Cortex of kidney (tissue), 1 donor: ENCODE measurements at places on chromosomes 1 and 21.

DNA sequence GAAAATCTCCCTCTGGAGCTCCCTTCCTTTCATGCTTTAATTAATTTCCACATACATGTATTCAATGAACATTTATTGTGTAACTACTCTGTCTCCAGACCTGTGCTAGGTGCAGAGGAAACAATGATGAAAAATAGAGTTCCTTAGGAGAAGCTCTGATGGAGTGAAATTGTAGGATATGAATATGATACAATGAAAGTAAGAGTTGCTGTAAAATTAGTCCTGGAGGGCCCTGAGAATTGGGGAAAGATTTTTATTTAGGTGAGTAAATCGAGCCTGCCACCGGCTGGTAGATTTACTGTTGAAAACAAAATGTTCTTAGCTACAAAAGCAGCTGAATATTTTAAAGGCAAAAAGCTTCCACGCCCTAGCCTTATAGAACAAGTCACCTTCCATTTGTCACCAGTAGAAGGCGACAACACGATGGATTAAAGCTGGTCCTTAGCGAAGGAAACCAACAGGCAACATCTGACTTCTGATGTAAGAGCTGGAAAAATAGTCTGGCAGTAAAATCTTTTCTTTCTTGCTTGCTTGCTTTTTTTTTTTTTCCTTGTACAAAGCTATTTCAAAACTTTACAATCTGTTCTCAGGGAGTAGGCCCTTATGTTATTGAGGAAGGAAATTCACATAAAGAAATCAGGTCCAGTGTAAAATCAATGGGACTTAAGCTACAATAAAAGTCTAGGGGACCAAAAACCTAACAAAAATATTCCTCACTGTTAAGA, 82.0 kb upstream of the ROR1 start:
- DNase-seq: no peak

- DNase-seq: no peak
Observed at GRCh38 chr1:158048371-158049067, 55.1 kb downstream of the KIRREL1 start.

GRCh38 chr1:90879281-90879680, 142.6 kb downstream of the ZNF644 start:
- DNase-seq: no peak

DNA sequence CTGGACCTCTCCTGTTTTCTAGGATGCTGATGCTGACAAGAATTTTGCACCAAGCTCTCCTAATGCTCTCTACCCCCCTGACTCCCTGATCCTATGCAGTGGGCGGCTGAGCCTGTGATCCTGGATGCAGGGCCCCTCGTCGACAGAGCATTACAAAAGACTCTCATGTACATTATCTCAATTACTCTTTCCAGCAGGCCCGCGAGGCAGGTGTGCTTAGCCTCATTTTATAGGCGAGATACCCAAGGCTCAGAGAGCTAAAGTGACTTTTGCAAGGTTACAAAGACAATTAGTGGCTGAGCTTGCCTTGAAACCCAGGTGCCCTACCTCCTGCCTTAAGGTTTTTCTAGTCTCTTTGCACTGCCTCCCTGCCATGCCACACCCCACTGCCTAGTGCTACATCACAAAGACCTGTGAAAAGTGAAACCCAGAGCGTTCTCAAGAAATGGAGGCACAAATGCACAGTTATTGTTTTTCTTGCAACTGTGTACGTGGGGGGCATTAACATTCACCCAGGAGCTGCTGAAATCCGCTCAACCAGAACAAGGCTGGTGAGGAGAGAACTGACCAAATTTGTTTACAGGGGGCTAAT, 10.0 kb upstream of the C8A start:
- DNase-seq: no peak

DNA sequence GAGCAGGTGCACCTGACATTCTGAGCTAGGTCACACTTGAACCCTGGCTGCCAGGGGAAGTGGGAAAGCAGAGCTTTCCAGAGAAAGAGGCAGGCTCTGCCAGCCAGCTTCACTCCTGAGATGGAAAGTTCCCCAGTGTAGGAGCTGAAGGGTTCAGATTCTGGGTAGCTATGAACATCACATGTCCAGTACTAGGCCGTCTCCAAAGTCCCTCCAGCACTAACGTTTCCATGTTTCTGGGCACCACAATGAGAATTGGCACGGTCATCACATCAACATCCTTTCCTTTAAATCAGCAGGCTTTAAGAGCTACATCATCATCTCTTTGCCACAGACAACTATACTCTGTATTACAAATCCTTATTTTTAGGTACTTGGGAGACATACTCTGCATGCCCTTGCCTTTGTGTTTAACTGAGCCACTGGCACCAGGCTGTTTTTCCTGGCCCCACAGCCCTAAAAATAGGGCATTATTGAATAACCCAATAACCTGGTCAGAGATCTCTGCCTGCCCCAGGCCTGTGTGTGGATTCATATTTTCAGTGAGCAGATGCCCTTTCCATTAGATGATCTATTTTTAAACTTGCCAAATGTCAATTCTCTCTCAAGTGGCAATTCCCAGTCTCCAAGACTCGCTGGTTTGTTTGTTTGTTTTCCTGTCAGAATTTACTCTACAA, 35.4 kb upstream of the USP24 start:
- no peak for DNase-seq

GRCh38 chr1:68141071-68142021, 90.9 kb upstream of the DIRAS3 start:
- no peak for DNase-seq

GRCh38 chr1:217268058-217268457, 362.8 kb downstream of the GPATCH2 start:
- no peak for DNase-seq

DNA sequence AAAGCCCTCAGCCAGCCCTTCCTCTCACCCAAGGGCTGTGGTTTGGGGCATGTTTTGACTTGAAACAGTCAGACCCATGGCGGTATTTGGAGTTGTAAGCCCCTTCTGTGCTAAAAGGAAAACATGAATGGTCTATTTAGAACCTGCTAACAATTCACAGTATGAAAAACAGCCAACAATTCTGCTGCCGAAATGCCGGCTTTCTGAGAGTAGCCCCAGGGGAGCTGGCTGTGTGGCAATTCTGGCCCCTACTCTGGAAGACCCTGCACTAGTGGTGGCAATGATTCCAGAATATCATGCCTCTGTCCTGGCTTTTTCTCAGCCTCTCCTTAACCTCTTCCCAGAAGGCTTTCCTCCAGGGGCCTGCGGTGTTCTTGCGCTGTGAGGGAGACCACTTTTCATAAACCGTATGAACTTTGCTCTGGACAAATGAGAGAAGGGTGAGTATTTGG, 118.7 kb downstream of the EDEM3 start:
- no peak for DNase-seq

GRCh38 chr1:236143104-236143948, 987 bp downstream of the GPR137B start:
- no peak for DNase-seq
